ENCODE measurements at places on chromosomes 6 and 20.

DNA sequence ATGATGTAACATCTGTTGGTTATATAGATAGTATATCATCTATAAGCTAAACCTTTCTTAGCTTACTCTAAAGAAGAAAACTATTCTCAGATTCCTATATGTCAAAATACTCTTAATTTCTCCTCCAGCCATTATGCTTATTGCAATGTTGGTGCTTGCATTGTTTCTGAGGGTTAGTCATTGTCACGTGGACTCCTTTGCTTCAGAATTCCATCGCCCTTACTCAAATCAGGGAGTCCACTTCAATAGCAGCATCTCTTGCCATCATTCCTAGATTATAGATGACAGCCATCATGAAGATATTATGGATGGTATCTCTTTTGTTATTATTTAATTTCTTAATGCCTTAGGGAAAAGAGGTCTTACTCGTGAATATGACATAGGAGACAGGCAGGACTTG, 776.1 kb downstream of the TENT5A start:
- no peak for DNase-seq

DNA sequence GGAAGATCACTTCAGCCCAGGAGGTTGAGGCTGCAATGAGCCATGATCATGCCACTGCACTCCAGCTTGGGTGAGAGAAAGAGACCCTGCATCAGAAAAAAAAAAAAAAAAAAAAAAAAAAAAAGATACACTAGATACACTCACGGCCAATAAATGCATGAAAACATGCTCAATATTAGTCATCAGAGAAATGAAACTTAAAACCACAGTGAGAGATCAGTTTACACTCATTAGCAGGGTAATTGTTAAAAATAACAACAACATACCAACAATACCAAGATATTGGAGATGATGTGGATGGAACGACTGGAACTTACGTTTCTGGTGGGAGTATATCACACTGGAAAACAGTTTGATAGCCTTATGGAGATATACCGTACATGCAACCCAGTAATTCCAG, 29.9 kb downstream of the HS3ST5 start:
- no peak for DNase-seq

- DNase-seq, result no peak
These were observed 105.9 kb upstream of the CDYL start for GRCh38 chr6:4670290-4670689.

DNA sequence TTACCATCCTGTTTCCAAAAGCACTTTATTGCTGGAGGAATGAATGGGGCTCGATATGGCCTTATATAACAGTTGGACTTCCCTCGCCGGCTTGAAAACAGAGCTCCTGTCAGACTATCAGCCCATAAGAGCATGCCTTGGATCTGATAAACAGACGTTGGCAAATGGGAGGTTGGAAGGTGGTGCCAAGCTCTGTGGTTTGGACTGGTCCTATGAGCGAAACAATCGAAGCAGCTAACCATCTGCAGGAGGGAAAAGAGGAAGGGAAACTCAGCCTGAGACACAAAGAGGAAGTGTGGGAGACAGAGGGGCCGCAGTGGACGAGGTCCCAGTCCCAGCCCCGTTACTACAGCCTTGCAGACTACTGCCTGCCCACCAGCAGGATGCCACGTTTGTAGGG, 92.9 kb downstream of the TFAP2C start:
- no peak for DNase-seq
